ENCODE measurements at places on chromosomes 5 and 9. TPM values are rescaled to one million over a fixed set of nuclear protein-coding genes. Genes with fewer than 3 reads are reported as not detected.

GRCh38 chr5:129717751-129718310 is 30.1 kb upstream of the MINAR2 start:
- no peak for DNase-seq

- DNase-seq = no peak
Observed at GRCh38 chr5:120926471-120926870, 462.4 kb downstream of the PRR16 start.

- DNase-seq = no peak
Observed at GRCh38 chr5:112407666-112408065, 11.4 kb downstream of the EPB41L4A start.

DNA sequence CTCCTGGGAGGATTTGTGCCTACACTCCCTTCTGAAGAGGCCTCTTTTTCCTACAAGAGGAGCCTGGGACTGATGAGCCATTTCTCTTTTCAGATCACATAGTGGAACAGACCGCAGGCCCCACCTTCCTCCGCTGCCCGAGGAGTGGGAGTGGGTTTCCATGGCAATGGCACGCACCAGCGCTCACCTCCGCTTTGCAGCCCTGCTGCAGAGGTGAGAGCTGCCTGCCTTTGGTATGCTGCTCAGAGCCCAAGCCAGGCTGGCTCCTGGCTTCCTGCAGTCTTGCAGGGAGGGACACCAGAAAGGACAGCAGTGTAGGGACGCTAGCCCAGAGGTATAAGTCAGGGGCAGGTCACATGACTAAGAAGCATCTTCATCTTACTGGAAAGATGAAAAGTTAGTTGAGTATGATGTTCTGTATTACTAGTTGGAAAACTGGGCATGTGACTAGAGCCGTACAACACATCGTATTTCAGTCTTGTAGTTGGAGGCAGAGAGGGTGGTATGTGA is 12.4 kb downstream of the PTTG1 start:
- DNase-seq = no peak

Gene ABL1
- total RNA-seq = 43.6 TPM

Gene RNF183
- total RNA-seq = 0.98 TPM

Gene ADAMTS19
- not detected for total RNA-seq

Gene CMYA5
- total RNA-seq = 5.0 TPM

Gene GNAQ
- total RNA-seq = 49.3 TPM

Measured in breast epithelium (tissue), 4 donors.